ENCODE measurements at places on chromosomes 3 and 15.

DNA sequence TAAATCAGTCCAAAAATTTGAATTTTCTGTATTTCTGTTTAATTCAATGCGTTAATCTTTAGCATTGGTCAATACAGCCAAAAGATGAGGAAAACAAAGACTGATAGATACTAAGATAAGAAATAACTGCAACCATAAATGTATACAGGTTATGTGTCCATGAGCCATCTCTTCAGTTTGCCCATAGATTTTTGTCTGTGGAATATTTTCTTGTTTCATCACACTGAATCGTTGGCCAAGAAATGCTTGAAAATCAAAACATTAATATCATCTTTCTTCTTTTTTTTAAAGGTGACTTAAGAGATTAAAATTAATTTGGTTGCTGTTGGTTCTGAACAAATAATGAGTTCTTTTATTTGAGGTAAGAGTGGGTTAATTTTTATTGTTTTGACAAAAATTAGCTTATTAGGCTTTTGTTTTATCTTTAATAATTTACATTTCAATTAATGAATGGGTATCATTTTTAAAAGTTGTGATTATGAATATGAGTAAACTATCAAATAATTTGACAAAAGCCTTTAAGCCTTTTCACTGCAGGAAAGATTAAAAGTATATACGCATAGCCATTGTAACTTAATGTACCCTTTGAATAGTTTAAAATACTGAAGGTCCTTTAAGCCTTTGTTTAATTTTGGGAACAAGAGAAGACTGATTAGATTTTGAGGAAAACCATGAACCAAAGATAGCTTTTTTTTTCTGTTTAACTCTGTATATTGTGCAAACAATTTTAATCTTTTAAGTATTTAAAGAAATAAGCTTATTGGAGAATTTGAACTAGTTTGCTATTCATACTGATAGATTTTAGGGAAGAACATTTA, 14.7 kb upstream of the CHD2 start:
- no peak for DNase-seq

- no peak for DNase-seq
Measured at GRCh38 chr15:88624156-88624970, 3.2 kb downstream of the AEN start.

GRCh38 chr3:167346171-167346570, 33.9 kb downstream of the ZBBX start:
- DNase-seq, result no peak

DNA sequence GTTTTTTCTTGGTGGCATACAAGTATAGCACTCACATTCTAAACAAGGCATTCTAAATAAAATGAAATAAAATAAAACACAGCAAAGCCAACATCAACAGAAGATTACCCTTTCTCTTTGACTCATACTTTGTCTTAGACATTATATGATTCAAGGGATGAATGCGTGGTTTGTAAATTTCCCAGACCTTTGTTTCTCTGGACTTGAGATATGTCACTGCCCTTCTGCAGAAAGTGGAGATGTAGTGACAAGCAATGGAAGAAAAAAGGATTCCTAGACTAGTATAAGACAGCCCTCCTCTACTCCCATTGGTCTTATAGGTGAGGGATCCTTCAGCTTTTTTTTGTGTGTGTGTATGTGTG, 22.4 kb downstream of the NANOGP8 start:
- no peak for DNase-seq

DNA sequence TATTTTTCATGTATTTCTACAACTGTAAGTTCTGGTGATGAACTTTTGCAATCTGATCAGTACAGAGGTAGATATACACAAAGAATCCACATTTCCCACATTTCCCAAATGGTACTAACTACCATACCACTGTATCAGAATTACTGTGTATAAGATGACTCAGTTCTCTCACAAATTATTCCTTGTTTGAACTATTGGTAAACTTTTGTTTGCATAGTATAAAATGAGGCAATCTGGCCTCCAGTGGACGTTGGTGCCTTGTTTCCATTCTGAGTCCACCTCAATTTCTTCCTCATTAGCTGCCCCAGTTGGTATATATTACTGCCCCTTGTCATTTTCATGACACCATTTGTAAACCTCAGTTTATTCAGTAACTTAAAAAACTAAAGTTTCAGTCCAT, 38.5 kb downstream of the SPTSSB start:
- DNase-seq, result no peak

GRCh38 chr15:62726461-62726860, 316.1 kb upstream of the TPM1 start:
- no peak for DNase-seq

DNA sequence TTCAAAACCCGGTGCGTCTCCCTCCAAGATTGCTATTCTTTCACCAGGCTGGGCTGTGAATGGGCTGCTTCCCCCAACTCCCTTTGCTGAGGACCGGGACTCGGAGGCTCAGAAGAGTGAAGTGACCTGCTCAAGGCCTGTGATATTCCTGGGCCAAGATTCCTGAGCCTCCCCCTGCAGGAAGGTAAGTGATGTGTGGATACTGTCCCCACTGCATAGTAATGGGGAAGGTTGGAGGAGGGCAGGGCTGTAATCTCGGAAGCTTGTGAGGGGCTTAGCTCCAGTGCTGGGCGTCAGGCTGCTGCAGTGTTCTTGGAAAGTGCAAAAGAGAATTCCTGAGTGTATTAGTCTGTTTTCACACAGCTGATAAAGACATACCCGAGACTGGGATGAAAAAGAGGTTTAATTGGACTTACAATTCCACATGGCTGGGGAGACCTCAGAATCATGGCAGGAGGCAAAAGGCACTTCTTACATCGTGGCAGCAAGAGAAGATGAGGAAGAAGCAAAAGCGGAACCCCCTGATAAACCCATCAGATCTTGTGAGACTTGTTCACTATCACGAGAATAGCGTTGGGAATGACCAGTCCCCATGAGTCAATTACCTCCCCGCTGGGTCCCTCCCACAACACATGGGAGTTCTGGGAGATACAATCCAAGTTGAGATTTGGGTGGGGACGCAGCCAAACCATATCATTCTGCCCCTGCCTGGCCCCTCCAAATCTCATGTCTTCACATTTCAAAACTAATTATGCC, 67.6 kb downstream of the EFCAB12 start:
- DNase-seq, result no peak

DNA sequence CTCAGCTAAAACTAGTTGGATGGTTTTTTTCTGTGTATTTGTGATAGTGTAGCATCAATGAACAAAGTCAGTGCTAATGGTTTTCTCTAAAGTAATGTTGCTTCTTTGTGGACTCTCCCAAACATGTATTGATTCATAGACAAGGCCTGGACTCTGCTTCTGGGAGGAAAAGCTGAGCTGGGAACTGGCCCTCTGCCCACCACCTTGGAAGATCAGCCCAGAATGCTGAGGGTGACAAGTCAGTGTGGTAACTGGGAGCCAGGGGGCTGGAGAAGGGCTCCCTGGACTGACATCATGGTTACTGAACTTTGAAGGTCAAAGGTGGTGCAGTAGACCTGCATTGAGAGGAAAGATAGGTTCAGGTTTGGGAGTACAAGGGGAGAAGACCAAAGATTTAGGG, 3.0 kb downstream of the ARHGAP31 start:
- no peak for DNase-seq

GRCh38 chr3:10726787-10727186, 89.2 kb upstream of the SLC6A11 start:
- DNase-seq, result no peak

GRCh38 chr3:184666442-184666841, 45.4 kb downstream of the MAGEF1 start:
- no peak for DNase-seq

DNA sequence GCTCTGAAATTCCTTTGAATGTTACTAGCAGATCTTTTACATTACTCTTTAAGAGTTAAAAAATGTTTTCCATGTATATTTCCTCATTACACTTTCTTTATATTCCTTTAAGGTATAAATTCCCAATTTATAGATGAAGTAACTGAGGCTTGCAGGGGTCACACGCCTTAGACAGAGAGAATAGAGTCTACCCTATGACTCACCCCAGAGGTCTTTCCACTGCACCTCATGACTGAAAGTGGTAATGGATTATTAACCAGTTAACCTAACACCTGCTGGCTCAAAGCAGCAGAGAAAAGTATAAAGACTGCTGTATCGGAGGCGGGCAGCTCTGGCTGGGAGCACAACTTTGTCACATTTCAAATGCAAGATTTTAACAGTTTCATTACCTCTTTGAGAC, 37.7 kb downstream of the LDHAL6B start:
- no peak for DNase-seq

DNA sequence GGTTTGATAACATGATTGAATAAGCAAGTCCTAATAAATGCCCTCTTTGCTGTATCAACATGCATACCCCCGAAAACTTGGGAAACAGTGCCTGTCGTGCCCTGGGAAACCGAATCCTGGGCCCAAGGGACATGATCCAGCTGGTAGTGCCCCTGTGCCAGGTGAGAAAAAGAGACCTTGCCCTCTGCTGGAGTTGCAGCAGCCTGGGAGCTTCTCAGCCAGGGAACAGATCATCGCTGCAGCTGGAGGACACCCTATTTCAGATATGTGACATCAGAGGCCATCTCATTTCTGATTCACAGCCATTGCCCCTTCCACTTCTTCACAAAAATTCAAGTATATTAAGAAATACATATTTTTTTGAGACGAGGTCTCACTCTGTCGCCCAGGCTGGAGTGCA, 32.3 kb downstream of the STOML1 start:
- DNase-seq, result no peak

DNA sequence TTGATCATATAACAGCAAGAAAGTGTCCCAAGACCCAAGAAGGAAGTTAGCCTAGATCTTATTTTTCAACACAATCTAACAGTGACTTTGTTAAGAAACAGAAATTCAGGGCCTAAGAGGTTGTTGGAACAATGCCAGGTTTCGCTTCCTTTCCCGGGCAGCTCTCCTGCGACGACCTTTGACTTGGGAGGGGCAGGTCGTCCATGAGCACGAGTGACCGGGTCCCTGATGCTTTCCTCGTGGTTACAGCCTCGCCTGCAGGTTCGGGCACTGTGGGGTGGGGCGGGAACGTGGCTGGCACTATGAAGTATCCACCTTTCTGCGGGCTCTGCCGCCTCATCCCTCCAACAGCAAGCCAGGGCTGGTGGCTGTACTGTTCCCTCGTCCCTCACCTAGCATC, 90.1 kb upstream of the RGMA start:
- no peak for DNase-seq

DNA sequence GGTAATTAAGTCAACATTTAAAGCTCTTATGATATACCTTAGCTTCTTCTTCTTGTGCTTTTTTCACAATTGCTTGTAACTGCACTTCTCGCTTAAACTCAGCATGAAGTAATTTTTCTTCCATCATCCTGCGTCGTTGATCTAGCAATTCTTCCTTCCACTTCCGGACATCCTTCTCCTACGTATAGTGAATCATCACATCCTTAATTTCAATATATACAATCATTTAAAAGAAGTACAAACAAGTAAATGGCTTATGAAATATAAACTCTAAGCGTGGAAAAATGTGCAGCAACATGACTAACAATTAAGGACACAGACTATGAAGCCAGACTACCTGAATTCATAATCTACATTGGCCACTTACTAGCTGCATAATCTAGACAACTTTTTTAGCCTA, 151.4 kb downstream of the SCAPER start:
- DNase-seq, result no peak

GRCh38 chr15:73052653-73053397, 562 bp downstream of the NEO1 start:
- DNase-seq, result no peak

GRCh38 chr3:152193673-152194267, 75.0 kb upstream of the MBNL1 start:
- DNase-seq, result no peak

DNA sequence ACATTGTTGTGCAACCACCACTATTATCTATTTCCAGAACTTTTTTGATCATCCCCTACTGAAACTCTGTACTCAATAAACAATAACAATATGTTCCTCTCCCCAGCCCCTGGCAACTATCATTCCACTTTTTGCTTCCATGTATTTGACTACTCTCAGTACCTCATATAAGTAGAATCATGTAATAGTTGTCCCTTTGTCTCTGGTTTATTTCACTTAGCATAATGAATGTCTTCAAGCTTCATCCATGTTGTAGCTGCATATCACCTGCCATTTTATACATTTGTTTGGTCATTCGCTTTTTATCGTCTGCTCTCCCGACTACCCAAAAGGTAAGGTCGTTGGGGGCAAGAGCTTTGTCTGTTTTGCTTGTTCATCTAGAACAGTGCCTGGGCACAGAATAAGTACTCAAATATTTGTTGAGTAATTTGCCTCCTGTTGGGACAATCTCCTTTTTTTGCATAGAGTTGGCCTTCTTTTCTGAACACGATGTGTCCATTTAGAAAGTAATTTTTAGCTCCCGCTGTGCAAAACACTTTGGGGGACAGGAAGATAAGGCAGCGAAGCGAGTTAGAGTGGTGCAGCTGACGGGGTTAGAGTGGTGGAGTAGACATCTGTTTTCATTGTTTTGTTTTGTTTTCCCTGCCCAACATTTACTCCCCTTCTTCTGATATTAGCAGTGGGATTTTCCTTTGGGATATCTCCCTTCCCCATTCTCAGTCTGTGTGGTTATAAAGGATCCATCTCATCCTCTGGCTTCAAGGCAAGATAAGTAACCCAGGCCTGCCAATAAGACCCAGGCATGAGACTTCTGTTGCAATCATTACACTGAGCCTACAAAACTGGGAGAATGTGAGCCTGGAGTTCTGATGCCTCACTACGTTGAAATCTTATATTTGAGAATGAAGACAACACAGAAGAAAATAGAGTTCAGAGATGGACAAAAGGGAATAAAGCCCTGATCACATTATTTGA, 83.4 kb upstream of the RNU6-1 start:
- no peak for DNase-seq

DNA sequence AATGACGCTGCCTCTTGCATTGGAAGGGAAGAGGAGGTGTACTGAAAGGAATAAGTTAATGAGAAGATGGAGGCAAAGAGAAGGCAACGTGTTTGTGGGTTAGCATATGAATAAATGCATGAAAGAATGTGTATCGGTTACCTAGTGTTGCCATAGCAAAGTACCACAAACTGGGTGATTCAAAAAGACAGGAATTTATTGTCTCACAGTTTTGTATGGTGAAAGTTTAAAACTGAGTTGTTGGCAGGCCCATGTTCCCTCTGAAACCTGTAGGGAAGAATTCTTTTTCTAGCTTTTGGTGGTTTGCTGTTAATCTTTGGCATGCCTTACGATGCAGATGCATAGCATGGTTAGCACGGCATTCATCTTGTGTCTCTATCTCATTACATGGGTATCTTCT, 729.9 kb downstream of the MECOM start:
- DNase-seq, result no peak

- no peak for DNase-seq
Measured at GRCh38 chr3:176714034-176714433, 483.2 kb downstream of the TBL1XR1 start.

- no peak for DNase-seq
Measured at GRCh38 chr15:25810154-25810553, 53.0 kb downstream of the ATP10A start.
